Globus pallidus (tissue), 1 donor: ENCODE measurements at places on chromosomes 6 and 20.

GRCh38 chr20:20410678-20411077 is 42.8 kb downstream of the INSM1 start:
- DNase-seq = peak; percentile 74

DNA sequence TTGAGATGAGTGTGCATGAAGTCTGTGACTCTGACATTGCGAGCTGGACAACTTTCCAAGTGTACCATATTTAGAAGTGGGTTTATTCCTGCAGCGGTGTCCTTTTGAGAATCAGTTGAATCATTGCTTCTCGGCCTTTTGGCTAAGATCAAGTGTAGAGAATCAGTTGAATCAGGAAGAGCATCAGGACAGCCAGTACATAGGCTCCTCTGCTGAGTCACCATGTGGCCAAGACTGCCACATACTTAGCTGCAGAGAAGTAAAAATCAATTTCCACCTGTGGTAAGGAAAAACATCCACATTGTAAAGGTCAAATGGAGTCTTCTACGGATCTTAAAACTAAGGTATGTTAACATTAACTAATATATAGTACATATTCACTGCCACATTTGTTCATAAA is 428.4 kb upstream of the MARCKS start:
- no peak for DNase-seq

DNA sequence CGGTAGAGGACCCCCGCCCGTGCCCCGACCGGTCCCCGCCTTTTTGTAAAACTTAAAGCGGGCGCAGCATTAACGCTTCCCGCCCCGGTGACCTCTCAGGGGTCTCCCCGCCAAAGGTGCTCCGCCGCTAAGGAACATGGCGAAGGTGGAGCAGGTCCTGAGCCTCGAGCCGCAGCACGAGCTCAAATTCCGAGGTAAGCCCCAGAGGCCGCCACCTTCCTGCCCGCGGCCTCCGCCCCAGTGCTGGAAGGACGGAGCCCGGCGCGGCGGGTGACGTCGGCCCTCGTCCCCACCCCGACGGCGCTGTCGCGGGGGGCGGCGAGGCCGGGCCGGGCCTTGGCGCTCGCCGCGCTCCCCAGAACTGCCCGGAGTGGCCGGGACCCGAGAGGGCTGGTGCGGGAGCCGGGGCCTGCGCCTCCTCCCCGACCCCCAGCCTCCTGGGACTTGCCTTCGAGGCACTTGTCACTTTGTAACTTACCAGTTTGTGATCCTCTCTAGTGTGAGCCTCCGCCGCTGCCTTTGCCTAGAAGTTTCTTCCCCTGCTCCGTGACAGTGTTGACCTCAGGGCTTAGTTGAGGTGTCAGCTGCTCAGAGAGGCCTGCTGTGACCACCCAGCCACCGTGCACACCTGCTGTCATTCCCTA is 417 bp downstream of the VAPB start:
- DNase-seq = no peak

- DNase-seq = no peak
Measured at GRCh38 chr20:40525351-40525750, 163.7 kb downstream of the MAFB start.

DNA sequence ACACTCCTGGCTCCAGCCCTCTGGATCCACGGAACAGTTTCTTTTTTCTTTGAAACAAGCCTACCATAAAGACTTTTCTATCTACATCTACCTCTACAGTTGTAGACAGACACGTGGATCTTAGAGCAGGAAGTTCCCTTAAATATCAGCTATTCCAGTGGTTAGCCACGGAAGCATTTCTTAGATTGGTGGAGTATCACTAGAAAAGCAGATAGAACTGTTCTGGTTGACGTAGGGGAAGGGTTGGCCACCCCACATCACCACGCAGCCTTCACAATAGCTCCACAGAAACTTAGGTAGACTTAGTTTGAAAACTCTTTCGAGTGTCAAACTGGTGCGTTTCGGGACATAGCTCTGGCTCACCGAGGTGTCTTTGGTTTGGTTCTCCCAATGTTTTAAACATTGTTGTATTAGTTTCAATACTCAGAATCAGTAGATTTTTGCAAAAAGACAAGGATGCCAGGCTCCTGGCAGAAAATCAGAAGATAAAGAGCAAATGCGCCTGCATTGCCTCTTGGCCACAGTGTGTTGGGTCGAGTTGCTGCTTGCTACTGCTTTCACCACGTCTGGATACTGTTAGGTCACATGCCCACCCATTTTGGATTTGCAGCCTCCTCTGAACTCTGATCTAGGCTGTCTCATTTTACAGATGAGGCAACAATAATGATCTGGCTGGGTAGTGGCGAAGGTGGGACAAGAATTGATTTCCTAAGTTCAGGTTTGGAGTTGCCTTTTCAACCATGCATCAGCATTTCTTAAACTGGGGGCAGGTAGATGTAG is 71.5 kb upstream of the DTNBP1 start:
- DNase-seq = no peak

DNA sequence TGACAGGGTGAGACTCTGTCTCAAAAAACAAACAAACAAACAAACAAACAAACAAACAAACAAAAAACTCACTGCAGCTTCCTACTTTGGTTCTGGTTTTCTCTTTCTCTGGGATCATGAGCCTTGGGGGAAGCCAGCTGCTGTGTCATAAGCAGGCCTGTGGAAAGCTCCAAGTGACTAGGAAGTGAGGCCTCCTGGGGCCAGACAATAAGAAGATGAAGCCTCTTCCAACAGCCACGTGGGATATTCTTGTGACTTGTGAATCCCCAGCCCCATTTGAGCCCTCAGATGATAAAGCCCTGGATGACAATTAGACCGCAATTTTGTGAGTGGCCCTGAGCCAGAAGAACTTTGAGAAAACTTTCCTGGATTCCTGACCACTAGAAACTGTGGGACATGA is 11.4 kb downstream of the HLA-A start:
- DNase-seq = no peak

GRCh38 chr6:97449444-97449966 is 166.5 kb upstream of the MMS22L start:
- peak; percentile 47 for DNase-seq

DNA sequence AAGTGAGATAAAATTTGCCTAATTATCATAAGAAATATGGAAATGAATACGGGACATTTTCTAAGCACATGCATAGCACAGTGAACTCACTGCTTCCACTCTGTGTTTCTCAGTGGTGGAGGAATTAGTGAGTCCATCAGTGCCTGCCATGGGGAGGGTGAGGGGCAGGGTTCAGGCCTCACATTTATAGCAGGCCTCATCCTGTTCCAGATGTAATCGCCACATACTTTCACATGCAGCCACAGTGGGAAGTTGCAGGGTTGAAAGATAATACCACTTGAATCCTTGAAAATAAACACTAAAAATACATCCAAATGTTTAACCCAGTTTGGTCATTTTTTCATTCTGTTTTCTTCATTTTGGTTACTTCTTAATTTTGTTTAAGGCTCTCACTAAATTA is 29.9 kb upstream of the ANKEF1 start:
- no peak for DNase-seq

DNA sequence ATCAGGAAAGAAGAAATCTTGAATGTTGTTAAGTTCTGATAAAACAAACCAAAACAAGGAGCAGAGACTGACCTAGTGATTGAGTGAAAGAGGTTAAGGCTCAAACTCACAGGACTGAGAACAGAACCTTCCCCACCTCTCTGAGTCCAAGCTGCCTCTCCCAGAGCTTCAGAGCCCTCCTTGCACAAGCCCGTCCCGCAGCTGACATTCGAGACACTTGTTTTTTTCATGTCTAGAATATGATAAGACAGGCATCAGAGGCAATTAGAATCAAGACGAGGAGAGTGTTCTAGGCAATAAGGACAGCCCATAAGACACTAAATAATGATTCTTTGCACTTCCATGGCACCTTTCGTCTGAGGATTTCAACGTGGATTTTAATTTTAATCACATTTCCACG is 140.6 kb downstream of the PXDC1 start:
- DNase-seq = no peak

DNA sequence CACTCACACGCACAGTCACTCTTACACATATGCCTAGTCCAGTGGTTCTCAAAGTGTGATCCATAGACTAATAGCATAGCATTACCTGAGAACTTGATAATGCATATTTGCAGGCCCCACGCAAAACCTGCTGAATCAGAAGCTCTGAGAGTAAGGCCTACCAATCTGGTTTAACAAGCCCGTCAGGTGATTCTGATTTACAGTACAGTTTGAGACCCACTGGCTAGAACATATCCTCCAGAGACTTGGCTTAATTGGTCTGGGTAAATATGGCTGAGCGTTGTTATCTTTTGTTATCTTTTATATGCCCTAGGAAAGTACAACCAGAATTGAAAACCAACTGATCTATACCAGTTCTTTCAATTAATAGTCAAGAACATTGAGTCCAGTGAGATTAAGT is 9.6 kb downstream of the TSPYL4 start:
- no peak for DNase-seq

DNA sequence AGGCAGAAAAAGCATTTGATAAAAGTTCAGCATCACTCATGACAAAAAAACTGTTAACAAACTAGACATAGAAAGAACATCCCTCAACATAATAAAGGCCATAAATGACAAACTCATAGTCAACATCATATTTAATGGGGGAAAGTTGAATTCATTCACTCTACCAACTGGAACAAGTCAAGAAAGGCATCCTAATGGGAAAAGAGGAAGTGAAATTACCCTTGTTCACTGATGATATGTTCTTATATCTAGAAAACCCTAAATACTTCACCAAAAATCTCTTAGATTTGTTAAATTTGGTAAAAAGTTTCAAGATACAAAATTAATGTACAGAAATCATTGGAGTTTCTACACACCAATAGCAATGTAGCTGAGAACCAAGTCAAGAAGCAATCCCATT is 48.9 kb downstream of the GGTLC1 start:
- DNase-seq = no peak

DNA sequence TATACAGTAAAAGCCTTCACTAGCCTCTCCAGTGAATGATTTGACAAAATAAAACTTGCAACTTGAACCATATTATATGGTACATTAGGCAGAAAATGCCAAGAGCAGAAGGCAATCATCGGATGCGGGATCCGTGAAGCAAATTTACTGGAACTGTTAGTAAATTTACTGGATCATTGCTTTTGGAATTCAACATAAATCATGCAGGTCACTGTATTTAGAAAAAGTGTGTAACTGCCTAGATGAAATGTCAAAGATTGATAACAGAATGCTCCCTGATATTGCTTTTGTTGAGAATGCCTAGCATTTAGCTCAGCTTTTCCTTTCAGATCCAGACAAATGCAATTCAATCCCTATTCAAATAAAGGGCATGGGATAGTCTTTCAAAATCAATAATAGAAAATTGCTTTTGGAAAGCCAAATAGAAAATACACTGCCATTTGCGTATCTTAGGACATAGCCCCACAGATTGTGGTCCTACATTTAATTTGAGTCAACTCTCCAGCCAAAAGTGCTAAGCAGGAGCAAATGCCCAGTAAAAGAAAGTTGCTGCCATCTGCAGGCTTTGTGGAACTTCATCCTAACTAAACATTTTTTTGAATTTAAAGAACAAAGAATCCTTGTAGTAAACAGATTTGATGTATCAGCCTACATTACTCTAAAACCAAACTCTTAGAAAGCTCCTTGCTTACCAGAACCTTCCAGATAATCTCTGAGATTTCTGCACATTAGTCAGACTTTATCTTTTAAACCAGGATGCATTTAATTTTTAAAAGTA is 109.5 kb upstream of the HSF2 start:
- DNase-seq = peak; percentile 40

DNA sequence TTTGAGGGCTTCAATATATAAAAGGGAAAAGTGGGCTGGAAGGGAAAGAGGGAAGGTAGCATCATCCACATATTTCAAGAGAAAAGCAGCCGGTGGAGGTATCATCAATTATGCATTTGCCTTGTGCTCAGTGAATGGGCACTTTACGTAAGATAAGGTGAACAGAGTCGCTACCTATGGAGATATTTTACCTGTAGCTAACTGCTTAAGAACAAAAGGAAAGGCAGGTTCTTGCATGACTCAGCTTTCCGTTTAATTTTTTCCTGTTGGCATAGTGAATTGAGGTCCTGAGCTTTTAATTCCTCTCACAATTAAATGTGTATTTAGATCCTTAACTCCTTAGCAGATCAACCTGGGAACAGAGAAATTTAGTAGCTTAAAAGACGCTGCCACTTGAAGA is 25.5 kb upstream of the PLCB4 start:
- no peak for DNase-seq

- no peak for DNase-seq
Measured at GRCh38 chr20:61394088-61394799, 142.2 kb downstream of the CDH4 start.

DNA sequence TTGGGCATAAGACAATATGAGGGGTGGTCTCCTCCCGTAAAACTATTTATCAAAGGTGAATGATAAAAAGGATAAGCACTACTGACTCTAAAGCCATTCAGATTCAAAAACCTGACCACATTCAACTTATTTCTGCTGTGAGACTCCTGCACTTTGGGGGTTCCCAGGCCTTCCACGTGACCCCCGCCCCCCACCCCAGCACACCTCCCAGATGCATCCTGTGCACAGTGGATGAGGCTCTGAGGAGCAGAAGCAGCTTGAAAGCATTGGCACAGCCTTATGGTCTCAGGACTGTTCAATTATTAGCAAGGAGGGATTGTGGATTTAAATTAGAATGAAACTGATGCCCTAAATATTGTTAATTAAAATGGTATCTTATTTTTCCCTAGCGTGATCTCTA is 55.1 kb upstream of the SAMD5 start:
- no peak for DNase-seq

GRCh38 chr20:57651881-57652605 is 31.8 kb upstream of the ZBP1 start:
- DNase-seq = no peak

GRCh38 chr20:26208296-26209091 is 511.8 kb upstream of the ZNF337 start:
- DNase-seq = no peak
